ENCODE measurements at places on chromosomes 6 and 20.

GRCh38 chr20:53126185-53126584 is 154.0 kb downstream of the TSHZ2 start:
- no peak for DNase-seq

- no peak for DNase-seq
Measured at GRCh38 chr20:949717-950116, 33.6 kb upstream of the ANGPT4 start.

DNA sequence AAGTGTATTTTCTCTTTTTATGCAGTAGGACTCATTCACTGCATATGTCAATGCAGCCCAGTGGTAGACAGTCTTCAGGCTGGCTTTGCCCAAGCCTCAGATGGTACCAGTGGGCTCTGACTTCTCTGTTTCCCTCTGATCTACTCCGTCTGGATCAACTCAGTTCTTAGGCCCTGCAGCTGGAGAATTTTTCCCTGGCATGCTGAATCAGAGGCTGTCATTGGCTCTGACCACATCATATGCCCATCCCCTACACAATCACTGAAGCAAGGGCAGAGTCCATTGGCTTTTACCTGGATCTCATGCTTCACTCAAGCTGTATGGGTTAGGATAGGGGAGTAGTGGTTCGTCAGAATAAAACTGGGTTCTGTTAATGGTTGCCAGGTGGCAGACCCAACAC is 57.8 kb downstream of the KIZ start:
- no peak for DNase-seq

- DNase-seq: no peak
Measured at GRCh38 chr20:17874271-17875105, 94.1 kb downstream of the SNX5 start.

GRCh38 chr20:14344746-14345145 is 7.3 kb upstream of the FLRT3 start:
- peak; percentile 36 for DNase-seq

- DNase-seq: peak; percentile 52
Measured at GRCh38 chr6:135851442-135852271, at the start of gene PDE7B. Gene PDE7B, plus strand, starts transcription at chr6:135851701.

DNA sequence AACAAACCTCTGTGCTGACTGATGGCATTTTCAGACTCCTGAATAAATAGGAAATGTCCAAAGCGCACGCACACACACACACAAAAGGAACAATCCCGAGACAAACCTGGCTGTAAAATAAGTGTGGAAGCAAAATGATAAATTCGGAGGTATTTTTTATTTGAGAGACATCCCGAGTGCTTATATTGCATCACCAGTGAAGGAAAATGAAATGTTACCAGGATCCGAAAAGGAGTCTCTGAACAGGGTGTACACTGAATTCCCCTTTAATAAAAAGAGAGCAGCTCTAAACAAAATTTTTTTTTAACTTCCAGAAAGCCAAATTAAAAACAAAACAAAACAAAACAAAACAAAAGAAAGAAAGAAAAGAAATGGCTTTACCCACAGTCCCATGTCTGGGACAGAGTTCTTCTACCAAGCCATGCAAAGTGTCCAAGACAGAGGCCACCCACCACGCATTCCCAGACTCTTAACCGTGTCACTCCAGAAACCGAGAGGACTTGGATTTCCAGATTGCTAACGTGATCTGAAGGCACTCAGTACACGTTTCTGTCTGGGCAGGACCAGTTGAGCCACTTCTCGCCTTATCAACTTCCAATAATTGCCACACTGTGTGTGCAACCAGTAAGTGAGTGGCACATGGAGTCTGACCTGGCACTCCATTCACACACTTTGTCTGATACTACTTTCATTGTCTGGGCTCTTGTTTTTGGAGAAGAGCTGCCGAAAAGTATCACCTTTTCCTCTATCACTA is 817 bp downstream of the ME1 start:
- DNase-seq: no peak

DNA sequence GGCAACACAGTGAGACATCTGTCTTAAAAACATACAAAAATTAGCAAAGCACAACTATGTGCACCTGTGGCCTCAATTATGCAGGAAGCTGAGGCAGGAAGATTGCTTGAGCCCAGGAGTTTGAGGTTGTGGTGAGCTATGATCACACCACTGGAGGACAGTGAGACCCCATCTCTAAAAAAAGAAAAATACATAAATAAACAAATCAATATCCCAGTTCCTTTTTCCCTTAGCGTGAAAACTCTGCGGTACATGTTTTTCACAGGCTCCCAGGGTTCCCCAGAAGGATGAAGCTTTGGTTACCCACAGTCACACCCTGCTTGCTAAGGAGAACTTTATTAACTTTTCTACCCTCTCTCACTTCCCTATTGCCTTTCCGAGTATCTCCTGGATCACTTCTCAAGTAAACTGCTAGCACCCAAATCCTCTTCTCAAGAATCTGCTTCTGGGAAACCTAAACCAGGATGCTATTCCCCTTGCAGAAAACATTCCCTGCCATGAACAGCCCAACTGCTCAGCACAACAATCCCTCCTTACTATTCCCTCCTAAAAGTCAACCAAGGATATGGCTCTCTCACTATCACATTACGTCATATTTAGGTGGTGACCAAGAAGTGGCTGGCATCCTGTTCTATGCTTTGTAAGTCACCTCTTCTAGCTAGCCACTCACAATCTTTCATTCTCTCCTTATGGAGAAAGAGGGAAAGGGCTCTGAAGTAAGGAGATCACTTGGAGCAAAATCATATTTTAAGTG is 122.4 kb downstream of the IPCEF1 start:
- no peak for DNase-seq
